ENCODE measurements at places on chromosomes 11 and 22. TPM values are rescaled to one million over a fixed set of nuclear protein-coding genes. Genes with fewer than 3 reads are reported as not detected.

DNA sequence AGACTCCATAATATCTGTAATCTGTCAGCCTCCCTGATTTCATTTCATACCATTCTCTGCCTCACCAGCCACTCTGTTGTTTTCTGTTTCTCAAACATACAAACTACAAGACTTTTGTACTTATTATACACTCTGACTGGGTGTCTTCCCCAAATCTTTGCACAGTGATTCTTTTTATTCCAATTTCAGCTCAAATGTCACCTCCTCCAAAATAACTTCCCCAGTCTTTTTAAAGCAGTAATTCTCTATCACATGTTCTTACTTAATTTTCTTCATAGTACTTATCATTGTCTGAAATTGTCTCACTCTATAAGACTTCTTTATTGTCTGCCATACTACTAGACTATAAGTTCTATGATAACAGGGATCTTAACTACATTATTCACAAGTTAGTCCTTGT is 19.6 kb downstream of the SOX6 start:
- no peak for DNase-seq

DNA sequence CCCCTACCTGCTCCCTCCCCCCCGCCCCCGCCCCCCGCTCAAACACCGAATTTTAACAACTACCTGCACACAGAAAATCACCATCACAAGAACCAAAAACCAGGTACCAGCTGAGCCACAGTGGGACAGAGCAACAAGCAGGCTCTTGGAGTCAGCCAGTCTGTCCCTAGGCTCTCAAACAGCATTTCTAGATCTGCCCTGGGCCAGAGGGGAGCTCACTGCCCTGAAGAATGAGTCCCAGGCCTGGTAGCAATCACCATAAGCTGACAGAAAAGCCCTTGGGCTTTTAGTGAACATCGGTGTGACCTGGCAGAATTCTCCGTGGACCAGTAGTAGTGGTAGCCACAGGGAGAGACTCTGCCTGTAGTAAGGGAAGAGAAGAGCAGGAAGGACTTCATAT is 58.3 kb downstream of the C11orf87 start:
- no peak for DNase-seq

DNA sequence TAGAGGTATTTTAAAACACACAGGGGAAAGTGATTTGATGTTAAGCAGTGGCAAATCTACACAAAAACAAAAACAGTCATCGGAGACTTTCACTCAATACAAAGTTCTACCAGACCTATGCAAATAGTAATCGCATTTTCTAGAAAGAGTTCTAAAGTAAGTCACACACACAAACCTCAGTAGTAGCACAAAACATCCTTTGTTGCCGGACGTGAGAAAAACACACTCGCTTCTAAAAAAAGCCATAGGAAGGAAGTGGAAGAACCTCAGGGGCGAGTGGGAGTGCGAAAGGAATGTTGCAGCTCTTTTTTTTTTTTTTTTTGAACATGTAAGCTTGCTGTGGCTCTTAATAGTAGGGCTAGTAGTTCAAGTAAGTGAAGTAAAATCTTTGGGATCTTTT is 88.9 kb downstream of the MAML2 start:
- no peak for DNase-seq

DNA sequence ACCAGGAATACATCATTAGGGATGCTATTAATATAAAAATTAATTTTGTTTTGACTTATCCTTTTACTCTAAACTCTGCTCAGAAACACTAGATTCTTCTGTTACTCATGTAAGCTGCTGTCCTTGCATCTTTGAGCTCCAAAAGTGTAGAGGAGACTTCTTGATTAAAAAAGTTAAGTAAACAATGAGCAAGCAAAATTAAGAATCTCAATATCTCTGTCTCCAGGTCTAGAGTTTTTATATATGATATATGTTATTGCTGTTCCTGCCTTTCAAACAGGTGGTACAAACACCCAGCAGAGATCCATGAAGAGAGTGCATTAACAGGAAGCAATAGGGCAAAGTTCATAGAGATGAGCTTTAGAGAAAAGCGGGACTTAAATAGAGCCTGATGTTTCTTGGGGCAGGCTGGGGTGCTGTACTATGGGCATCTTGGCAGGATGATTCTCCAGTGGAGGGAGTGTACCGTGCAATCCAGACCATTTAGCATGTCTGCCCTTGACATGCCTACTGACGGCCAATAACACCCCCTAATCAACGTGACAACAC is 6.9 kb downstream of the MAPK1 start:
- no peak for DNase-seq

- DNase-seq: no peak
Measured at GRCh38 chr11:57480409-57481137, 20.2 kb downstream of the RTN4RL2 start.

GRCh38 chr11:75520688-75521087 is 5.1 kb downstream of the GDPD5 start:
- no peak for DNase-seq

DNA sequence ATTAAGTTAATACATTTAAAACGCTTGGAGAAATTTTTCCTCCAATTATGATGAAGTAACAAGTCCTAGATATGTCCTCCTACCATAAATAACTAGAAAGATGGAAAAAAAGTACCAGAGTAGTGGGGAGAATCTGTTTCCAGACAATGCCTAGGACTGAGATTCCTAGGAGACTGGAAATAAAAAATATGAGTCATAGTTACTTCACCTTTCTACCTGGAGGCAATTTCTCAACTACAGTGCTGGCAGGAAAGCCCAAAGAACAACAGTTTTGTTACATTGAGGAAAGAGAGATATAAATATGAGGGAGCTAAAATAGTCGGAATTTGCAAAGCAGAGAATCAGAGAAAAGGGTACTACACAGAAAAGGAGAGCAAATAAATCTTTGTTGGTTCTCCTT is 202.1 kb upstream of the ARHGAP42 start:
- no peak for DNase-seq

DNA sequence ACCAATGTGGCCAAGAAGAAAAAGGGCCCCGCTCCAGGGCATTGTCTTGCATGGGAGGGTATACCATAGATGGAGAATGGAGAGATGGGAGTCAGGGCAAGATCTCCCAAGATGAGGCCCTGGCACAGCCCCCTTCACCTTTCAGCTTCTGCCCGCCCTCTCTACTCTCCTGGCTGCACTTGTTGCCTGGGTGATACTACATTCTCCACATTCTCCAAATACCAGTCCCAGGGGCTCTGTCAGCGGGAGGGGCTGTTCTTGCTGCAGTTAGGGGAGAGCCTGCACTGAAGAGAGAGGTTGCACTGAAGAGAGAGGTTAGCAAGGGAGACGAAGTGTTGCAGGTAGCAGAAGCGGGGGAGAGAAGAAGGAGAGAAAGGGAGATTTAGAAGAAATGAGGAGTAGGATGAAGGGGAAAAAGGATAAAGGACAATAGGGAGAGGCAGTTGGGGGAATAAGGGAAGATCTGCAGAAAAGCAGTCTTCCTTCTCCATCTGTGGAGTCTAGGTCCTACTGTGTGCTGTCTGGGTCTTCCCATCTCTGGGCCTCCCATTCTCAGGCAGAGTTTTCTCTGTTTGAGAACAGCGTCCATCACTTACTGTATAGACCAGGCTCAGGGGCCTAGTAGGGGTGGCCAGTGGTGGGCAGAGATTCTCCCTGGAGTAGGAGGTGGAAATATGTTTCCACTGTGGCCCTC is 8.0 kb downstream of the PHLDB1 start:
- DNase-seq: no peak

- no peak for DNase-seq
Measured at GRCh38 chr22:47192651-47193437, 430.4 kb downstream of the TBC1D22A start.

GRCh38 chr11:95682552-95682951 is 107.0 kb downstream of the FAM76B start:
- DNase-seq: no peak

DNA sequence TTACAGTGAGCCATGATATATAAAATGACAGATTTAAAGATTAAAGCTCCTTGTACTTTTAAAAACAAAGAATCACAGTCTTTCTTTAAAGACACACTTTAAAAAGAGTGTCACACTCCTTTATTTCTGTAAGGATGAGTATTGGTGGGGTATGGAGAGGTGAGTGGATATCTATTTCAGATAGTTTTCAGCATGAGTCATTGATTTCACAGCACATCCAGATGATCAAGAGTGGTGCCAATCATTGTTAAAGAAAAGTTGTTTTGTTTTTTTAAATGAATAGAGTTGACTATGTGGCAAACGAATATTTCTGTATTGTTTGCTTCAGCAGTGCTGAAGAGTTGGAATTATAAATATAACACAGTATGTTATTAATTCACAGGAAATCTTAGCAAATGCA is 52.5 kb downstream of the FAR1 start:
- DNase-seq: no peak

DNA sequence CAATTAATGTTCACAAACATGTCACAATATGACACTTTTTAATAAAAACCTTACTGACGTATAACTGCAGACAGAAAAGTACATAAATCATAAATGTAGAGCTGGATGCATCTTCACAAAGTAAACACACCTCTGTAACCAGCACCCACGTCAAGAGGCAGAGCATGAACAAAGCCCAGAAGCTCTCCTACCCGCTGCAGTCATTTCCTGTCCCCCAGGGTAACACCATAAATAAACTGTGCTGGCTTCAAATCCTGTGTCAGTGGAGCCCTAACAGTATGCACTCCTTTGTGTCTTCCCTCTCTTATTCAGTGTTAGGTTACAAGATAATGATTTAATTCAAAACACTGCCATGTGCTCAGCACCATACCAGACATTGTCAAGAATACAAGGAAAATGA is 5.7 kb downstream of the SYT13 start:
- DNase-seq: no peak

- no peak for DNase-seq
Measured at GRCh38 chr11:65156256-65156655, 13.8 kb upstream of the SPDYC start.

DNA sequence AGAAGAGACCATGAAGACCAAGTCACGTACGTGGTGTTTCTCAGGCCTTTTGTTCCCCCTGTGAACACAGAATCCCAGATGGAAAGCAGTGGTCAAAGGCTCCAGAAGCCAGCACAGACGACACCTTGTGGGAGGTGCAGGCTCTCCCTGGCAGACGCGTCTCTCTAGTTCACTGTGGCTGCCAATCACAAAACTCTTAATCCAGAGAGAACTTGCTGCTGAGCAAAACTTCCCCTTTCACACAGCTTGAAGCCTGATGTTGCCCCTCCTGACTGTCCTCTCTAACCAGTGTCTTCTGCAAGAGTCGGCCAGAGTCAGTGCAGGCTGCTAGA is 67.1 kb downstream of the PIWIL3 start:
- DNase-seq: no peak

DNA sequence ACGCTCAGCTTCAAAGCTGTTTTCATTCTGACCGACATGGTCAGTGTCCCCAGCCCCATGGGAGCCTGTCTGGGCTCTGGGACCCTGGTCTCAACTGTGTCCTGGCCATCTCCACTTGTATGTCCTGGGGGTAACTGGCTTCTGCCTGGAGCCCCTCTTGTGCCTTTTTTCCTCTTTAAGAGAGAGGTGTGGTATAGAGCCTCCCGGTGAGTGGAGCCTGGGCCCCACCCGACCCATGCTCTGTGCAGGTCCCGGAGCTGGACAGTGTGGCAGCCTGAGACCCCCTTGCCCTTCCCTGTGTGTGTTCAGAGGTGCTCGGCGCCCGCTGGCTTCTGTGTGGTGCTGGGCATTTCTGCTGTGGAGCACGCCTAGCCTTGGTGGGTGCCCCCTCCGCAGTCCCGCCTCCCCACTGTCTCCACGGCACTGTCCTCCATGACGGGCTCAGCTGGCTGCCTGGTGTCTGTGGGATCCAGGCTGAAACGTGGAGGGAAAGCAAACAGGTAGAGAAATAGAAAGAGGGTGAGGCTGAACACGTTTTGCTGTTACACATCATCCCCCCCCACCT is 74.9 kb downstream of the PARVB start:
- no peak for DNase-seq

DNA sequence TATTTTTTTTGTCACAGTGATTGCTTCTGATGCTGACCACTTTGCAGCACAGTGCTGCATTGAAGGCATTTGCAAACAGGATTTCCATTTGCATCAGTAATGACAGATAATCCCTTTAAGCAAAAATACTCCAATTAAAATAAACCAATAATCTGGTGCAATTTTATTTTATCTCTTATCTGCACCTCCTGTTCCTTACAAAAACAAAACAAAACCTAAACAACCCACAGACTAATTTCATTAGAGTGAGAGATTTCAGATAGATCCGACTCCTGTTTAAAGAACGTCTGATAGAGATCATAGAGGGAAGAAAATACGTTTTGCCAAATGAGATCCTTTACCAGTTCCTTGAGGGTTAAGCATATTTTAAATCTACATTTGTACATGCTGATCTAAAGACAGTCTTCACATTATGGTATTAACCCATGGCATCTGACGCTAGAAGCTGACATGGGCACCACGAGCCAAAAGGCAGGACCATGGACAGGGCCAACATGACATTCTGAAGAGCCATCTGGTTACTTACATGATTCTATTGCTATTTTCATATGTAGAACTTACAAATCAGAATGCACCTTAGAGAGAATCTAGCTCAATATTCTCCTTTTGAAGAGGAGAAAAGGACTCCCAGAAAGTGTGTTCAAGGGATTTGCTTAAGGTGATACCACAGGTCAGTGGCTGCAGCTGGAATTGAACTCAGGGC is 286.2 kb upstream of the NARS2 start:
- DNase-seq: no peak

DNA sequence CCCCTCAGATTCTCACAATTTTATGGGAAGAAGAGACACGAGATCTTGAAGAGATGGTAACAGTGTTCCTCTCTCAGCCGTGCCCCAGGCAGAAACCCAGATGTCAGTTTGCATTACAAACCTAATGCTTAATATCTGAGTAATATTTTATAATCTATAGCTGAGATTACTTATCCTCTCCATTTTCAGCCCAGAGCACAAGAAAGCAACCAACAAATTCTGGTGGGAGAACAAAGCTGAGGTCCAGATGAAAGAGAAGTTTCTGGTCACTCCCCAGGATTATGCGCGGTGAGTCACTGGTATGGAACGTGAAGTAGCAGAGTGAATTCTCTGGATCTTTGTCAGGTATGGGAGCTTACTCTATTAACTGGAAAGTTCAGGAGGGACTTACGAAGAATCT is 884 bp downstream of the CENATAC start:
- DNase-seq: no peak

GRCh38 chr11:97732011-97732632 is 1288.6 kb upstream of the CNTN5 start:
- no peak for DNase-seq

DNA sequence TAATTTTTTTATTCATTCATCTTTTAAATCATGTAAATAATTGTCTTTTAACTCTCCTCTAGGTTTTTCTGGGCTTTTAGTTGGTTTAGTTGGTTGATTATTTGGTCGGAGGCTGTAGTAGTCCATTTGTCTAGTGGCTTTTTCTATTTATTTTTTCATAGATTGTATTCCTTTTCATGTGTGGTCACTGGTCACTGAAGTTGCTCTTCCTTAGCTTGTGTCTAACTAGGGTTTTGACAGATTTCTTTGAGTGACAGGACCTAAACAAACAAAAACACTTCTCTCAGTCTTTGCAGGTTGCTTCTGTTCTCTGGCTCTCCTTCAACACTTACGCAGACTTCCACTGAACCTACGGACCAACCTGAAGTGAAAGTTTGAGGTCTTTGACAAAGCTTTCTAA is 112.6 kb downstream of the EMSY start:
- DNase-seq: no peak

Gene MMP11
- 3.0 TPM for total RNA-seq

Gene MRGPRX3
- total RNA-seq: not detected

Gene OR52N4
- total RNA-seq: not detected

Gene C11orf98
- 96.7 TPM for total RNA-seq

Gene DSCAML1
- 1.6 TPM for total RNA-seq

Gene DDX10
- 48.8 TPM for total RNA-seq

Gene C11orf86
- 0.28 TPM for total RNA-seq

Gene OR8K5
- total RNA-seq: not detected

Gene CBX6
- 98.4 TPM for total RNA-seq

Gene MPPED2
- not detected for total RNA-seq

Data from Panc1 (cell line).